ENCODE measurements at places on chromosomes 5 and 9.

DNA sequence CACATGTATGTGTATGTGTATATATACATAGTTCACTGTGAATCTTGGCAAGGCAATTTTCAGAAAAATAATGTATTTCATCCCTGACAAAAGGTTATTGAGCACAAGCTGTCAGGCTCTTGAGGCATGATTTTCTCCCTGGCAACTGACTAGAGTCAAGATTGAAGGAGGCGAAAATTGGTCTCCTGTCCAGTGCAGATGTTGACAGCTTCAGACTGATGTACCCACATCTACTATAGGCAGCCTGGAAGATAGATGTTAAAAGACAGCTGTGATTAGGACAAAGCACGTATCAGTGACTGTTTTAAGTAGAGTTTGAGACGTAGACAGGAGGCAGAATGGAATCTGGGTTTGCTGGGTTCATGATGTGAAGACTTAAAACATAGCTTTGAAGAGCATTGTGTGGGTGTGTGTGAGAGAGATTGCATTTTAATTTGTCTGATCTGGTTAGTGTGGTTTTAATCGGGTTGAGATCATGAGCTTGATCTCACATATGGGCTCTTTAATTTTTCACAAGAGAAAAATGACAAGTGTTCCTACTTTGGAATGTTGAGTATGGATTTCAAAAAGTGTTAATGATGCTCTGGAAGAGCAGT is 39.1 kb downstream of the CTNNA1 start:
- DNase-seq = no peak

DNA sequence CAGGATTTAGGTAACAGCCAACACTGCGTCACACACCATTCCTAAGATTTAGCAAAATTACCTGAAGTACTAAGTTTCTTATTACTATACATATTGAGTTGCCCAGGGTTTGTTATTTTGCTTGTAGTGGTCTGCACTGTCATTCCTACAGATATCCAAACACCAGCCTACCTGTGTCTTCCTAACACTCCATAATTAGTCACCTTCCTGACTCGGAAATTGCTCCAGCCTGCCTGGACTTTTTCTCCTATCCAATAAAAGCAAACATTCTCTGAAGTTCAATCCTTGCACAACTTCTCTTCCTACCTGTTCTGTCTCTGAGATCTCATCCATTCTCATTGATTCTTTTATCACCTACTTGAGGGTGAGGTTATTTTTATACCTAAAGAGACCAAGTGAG is 243.9 kb downstream of the NR2F1-AS1 start:
- DNase-seq = no peak

DNA sequence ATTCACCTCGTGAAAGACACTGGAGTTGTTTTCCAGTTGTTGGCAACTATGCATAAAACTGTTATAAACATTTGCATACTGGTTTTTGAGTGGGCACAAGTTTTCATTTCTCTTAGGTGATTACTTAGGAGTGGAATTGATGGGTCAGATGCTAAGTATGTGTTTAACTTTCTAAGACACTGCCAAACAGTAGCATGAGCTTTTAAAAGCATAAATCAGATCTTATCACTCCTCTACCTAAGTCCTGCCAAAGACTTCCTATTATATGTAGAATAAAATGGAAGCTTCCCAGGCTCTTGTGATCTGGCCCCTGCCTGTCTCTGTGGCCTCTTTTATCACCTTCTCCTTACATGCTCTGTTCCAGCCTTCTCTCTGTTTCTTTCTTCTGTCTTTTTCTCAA is 72.6 kb downstream of the SH3RF2 start:
- no peak for DNase-seq

DNA sequence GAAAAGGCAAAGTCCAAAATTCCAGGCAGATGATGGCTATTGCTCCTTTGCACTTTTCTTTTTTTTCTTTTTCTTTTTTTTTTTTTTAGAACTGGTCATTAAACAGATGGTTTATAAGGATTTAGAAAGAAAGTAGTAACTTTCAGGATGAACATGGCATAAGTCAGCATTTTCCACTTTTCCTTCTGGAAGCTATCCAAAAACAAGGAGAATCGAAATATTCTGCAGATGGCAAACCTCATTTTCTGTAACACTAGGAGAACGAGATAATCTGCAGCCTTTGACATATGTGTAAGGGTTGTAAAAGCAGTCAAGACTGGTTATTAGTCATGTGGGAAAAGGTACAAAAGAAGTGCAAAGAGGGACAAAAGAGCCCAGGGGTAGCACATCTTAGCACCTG is 69.1 kb upstream of the PUM3 start:
- no peak for DNase-seq

DNA sequence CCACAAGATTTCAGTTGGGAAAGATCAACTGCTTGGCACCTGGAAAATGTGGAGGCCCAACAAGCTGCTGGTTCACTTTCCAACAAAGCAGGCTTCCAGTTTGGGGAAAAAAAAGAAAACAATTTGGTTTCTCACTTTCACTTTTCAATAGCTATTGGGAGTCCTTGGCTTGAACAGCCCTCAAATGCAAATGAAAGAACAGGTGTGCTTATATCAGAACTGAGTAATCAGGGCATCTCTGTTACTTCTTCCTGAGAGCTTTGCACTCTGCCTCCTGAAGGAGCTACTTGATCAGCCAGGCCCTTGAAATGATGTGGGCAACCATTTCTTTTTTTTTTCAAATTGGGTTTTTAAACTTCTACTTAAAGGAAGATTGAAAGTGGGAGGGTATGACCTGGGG is 73.5 kb downstream of the MFAP3 start:
- no peak for DNase-seq

DNA sequence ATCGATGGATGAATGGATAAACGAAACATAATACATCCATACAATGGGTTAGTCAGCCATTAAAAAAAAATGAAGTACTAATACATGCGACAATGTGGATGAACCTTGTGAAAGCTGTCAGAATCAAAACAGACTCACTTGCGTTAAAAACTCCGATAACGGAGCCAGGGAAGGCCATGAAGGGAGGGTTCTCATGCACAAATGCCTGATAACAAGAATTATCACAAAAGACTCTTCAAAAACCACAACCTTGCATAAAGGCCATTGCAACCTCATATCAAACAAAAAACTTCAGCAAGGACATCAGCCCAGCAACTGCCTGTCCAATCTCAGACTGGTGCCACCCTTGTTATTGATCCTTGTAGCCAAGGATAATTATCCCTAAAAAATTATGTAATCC is 13.7 kb downstream of the ERMP1 start:
- no peak for DNase-seq

DNA sequence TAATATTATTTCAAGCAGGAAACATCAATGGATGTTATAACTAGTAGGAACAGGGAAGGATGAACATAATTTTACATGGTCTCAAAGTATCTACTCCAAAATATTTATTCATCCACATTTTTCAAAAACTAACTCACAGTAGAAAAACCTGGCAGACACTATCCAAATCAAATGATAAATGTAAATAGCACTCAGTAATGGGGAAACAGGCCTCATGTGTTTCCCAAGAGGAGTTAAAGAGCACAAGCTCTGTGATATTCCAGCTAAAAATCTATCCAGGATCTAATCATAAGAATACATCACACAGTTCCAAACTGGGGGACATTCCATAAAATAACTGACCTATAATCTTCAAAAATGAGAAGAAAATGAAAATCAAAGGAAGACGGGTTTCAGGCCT is 443.1 kb downstream of the ZNF608 start:
- no peak for DNase-seq

DNA sequence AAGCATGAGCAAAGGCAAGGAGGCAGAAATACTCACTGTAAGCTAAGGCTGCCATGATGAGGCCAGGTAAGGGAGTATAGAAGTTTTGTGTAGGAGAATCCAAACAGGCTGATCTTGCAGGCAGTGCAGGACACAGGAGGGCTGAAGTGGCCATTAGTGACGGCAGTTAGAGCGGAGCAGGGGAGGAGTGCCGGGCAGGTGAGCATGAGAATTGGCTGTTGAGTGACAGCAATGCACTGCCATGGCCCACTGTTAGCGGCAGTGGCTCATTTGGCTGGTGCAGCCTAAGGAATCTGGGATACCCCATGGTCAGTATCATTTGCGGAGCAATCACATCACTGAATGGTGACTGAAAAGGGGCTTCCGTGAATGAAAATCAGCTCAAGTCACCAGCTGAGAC is 22.8 kb downstream of the RGS3 start:
- no peak for DNase-seq

DNA sequence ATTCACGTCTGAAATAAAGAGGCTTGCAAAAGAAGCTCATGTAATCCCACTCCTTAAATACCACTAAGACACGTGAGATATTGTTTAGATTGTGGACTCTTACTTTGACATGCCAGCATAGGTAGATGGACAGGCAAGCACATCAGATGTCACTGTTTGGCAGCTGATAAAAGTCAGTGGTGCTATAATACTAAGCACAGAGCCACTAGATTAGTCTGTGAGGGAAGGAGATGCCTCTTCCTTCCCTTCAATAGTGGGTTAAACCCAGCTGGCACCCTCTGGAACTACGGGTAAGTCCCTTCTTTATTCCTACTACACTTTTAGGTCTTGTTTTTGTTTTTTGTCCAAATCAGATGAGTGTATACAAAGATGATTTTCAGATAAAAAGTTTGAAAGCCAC is at the start of gene MYOT:
MYOT (plus strand) TSS at position 197 of the 400 bp plus-strand sequence. CDS start 2,792 bp downstream, outside the sequence.
- DNase-seq = no peak

GRCh38 chr5:6081727-6082210 is 296.6 kb downstream of the MED10 start:
- no peak for DNase-seq

DNA sequence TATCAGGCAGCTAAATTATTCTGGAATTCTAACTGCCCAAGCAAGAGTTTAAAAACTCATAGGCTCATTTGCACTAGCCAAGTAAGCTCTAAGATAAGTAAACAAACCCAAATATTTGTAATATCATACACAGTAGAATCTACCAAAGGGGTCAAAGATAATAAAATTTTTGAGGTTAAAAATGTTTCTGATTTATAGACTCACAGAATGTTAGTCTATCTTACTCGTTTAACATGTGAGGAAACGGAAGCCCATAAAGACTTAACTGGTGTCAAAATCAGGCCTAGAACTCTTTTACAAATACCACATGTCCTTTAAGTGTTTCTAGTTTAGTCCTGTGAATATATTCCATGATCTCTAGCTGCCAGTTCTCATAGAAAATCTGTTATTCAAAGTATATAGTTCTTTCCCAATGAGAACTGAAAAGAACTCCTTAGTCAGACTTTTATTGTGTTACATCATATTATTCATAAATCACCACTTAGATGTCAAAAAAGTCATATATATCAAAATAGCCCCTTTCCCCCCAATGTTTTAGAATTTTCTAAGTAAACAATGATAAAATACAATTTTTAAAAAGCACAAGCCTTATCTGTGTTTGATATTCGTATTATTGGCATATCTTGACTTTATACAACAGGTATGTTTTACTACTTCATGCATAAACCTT is 13.9 kb downstream of the RAB14 start:
- DNase-seq = no peak

DNA sequence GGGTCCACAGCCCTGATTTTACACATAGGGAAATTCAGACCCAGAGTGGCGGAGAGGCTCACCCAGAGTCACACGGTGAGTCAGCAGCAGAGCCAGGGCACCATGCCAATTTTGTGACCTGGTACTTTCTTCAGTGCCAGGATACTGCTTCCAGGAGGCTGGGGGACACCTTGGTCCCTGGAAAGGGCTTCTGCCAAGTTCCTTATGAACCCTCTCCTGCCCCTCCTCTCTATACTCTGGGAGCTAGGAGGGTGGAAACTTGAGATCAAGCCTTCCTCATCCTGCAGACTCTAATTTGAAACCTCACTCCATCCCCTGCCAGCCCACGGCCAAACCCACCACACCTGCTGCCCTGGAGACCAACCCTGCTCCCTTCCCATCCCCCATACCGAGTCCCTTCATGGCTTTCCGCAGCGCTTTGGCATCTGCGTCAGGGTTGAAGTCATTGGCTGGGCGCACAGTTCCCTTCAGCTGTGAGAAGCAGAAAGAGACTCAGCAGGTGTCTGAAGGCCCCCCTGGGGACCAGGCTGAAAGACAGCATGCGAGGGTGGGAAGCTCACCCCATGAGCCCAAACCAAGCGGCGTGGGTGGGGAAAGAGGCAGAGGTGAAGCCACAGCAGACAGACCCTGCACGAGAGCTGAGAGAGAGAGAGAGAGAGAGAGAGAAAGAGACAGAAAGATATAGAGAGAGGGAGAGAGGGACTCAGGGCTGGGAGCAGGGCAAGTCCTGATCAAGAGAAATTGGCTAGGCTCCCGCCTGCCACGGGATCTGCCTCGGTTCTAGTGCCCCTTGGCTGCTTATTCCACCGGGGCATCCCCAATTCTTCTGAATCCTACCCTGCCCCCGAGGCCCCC is 33.5 kb downstream of the ANXA6 start:
- DNase-seq = peak; percentile 82

GRCh38 chr5:18037718-18038117 is 403.5 kb downstream of the TAF11L14 start:
- DNase-seq = no peak

DNA sequence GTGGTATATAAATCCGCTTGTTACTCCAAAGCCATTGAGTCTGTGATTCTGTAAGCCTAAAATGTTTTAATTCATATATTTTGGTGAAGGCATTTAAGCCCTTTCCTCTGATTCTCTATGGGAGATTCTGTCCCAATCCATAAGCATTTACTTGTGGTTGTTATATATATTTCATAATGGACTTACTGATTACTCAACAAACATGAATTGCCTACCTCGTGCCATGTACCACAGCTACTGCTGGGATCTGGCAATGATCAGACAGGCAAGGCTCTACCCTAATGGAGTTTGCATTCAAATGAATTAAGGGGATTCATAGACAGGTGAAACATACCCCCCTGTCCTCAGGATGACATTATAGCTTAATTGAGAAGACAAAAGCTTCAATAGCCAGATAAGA is 54.5 kb downstream of the C9orf152 start:
- DNase-seq = no peak

- no peak for DNase-seq
These were observed 1.1 kb upstream of the STK10 start for GRCh38 chr5:172188893-172189692.

- no peak for DNase-seq
These were observed 461.9 kb downstream of the EFNA5 start for GRCh38 chr5:107208867-107209266.

- no peak for DNase-seq
These were observed 23.8 kb upstream of the NOTCH1 start for GRCh38 chr9:136569526-136570148.

DNA sequence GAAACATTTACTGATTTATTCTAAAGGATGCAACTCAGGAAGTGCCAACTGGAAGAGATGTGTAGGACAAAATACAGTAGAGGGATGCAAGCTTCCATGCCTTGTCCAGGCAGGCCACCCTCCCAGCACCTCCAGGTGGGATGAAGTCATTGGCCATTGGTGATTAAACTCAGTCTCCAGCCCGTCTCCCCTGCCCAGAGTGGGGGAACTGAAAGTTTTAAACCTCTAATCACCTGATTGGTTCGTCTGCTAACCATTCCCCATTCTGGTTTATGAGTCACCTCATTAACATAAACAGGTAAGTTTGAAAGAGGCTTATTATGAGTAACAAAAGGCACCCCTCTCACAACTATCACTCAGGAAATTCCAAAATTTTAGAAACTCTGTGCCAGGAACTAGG is 8.1 kb downstream of the TNFAIP8 start:
- DNase-seq = no peak

GRCh38 chr5:81848362-81848880 is 97.5 kb upstream of the SSBP2 start:
- DNase-seq = no peak

GRCh38 chr9:77472646-77473045 is 175.5 kb downstream of the GNA14 start:
- DNase-seq = no peak
